ENCODE measurements at places on chromosomes 7 and 10.

- DNase-seq: no peak
Observed at GRCh38 chr7:108026647-108027046, 23.7 kb upstream of the LAMB1 start.

- DNase-seq: no peak
Observed at GRCh38 chr10:17734432-17735080, 17.4 kb upstream of the TMEM236 start.

DNA sequence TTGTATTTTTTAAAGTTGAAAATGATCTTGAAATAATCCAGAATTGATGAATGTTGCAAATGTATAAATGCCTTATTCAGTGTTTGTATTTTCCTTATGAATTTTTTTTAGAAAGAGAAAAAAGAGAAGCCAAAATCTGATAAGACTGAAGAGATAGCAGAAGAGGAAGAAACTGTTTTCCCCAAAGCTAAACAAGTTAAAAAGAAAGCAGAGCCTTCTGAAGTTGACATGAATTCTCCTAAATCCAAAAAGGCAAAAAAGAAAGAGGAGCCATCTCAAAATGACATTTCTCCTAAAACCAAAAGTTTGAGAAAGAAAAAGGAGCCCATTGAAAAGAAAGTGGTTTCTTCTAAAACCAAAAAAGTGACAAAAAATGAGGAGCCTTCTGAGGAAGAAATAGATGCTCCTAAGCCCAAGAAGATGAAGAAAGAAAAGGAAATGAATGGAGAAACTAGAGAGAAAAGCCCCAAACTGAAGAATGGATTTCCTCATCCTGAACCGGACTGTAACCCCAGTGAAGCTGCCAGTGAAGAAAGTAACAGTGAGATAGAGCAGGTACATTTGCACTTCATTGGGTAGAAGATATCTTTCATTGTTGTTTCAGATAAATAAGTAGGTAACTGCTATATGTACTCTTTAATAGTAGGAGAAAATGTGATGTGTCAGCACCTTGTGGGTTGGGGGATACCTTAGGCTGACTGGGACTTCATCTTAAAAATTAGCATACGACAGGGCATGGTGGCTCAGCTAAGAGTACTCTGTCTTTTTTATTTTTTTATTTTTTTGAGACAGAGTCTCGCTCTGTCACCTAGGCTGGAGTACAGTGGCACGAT lies 3.9 kb downstream of the DDX21 start:
- no peak for DNase-seq

GRCh38 chr10:72425133-72425532 lies 70.4 kb upstream of the DNAJB12 start:
- no peak for DNase-seq

DNA sequence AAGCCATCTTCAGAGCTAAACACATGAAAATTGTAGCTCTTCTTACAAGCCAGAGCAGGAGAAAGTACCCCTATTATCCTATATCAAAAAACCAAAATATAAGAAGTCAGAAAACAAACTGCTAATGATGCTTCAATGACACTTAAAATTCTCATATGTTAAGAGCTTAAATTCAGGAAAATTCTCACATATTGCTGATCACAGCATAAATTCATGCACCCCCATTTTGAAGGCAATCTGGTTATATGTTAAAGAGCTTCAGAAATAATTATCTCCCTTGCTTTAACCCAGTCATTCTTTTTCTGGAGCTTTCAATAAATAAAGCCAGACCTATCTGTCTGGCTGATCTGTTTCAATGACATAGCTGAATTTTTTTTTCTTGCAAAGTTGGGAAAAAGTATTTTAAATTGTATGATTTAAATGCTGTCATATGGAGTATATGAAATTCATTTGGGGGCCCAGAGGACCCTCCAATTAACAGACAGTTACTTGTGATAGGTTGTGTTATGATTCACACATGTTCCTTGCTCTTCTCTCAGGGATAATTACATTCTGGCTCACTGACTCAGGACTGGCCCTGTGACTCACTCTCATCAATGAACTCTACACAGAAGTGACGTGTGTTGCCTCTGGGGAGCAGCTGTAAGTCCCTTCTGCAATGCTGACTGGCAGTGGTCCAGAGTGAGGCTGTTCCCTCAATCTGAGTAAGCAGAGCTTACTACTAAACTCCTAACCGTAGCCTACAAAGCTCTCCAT lies 85.2 kb downstream of the HGF start:
- no peak for DNase-seq

DNA sequence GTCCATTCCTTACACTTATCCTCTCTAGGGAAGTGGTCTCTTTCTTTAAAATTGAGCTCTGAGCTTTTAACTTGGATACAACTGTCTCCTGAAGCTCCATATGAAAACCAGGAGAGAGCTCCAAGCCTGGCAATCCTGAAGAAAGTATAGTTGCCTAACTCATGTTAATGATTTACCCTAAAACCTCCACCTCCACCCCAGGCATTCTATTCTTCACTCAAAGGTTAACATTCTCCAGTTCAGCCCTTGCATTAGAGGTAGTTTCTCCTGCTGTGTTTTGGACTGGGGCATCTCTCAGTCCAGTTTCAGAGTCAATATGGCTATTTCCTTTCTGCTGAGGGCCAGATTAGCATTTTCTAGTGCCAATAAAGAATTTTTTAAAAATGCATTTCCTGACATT lies 195.5 kb downstream of the SLC25A13 start:
- DNase-seq: no peak

GRCh38 chr7:23918856-23919255 lies 208.8 kb downstream of the STK31 start:
- no peak for DNase-seq

- DNase-seq: peak; percentile 17
Observed at GRCh38 chr7:107201795-107202450, 33.1 kb downstream of the HBP1 start.

- no peak for DNase-seq
Observed at GRCh38 chr10:30080161-30080560, 20.8 kb upstream of the JCAD start.

DNA sequence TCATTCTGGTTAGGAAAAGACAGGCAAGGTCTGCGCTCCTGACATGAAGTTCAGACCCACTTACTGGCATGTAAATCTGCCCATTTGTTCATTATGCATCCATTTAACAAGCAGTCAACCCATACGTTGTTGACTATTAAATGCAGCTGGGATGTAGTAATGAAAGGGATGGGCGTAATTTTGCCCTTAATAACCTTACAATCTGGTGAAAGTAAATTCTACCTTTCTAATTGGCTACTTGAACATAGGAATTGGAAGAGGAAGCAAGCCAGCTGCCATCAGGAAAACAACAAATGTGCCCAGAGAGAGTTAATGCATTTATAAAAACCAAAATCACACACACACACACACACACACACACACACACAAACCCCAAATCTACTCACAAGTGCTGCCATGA lies 170.2 kb upstream of the PITRM1 start:
- DNase-seq: no peak

Data from activated T-cell treated with anti-CD3 and anti-CD28 coated beads for 48 hours (primary cell).